ENCODE measurements at places on chromosomes 4 and X.

GRCh38 chr4:100875296-100876068, 357.7 kb upstream of the EMCN start:
- no peak for DNase-seq

GRCh38 chr4:24669751-24670150, 85.4 kb upstream of the DHX15 start:
- DNase-seq = no peak

GRCh38 chr4:104973708-104974107, 173.0 kb upstream of the TET2 start:
- no peak for DNase-seq

GRCh38 chr4:37890801-37891259, at the start of gene TBC1D1:
TSS of gene TBC1D1 (plus strand) at chr4:37891084. CDS start at chr4:37902096, 11,012 bp downstream.
- no peak for DNase-seq

GRCh38 chrX:96837808-96838207, 45.9 kb upstream of the RPA4 start:
- no peak for DNase-seq

GRCh38 chrX:56790778-56791177, 61.7 kb downstream of the NBDY start:
- no peak for DNase-seq

GRCh38 chr4:153228512-153229140, 24.4 kb downstream of the TRIM2 start:
- no peak for DNase-seq

GRCh38 chr4:109908731-109909130, 4.0 kb upstream of the EGF start:
- no peak for DNase-seq

DNA sequence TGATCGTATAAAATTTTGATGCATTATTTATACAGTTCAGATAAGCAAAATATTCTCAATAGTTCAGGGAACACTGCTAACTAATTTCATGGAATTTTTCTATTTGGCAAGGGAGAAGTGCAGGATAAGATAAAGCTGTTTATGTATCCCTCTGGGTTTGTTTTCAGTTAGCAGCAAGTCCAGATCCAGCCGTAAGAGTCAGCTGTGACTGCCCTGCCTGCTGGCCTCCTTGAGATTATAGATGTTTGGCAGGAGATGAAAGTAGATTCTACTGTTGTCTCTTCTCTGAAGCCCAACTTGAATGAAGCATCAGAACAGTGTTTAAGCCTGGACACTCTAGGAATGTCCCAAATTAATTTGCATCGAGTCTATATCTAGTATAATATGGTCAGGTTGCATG, 29.5 kb downstream of the ANTXR2 start:
- no peak for DNase-seq

- DNase-seq = no peak
Measured at GRCh38 chr4:7041801-7042502, 1.2 kb upstream of the TADA2B start.

All from stromal cell of bone marrow (primary cell).